ENCODE measurements at places on chromosomes 4 and X. TPM values are rescaled to one million over a fixed set of nuclear protein-coding genes. Genes with fewer than 3 reads are reported as not detected.
A peak's percentile ranks its signal among the peaks of the same experiment; 100 is the strongest.

GRCh38 chr4:112808001-112808400, 171.1 kb downstream of the LARP7 start:
- DNase-seq = no peak

GRCh38 chr4:99585516-99585915, 10.9 kb downstream of the MTTP start:
- no peak for DNase-seq

NSG1 gene
- 14.7 TPM for polyA plus RNA-seq

DNA sequence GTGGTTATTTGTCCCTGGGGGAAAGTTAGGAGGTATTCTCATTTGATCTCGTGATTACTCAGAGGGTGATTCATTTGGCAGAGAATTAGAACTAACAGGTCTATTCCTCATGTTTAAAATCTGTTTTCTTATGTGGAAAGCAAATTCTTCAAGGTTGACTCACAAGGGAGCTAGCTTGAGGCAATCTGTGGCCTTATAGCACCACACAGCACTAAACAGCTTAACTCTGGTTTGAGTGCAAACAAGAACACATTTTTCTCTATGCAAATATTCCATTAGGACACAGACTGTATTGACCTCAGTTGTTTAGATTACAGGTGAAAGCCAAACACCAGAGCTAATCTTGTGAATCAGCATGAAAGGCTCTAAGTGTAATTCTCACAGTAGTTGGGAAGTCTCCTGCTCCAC, 694.4 kb upstream of the POU3F4 start:
- DNase-seq = peak; percentile 36

PABPC5 gene
- polyA plus RNA-seq = 0.93 TPM

BANK1 gene
- 0.25 TPM for polyA plus RNA-seq

P2RY4 gene
- 0.17 TPM for polyA plus RNA-seq

NLGN3 gene
- polyA plus RNA-seq = 0.42 TPM

GPRASP3 gene
- polyA plus RNA-seq = 6.9 TPM

CXCL3 gene
- 0.43 TPM for polyA plus RNA-seq

DNA sequence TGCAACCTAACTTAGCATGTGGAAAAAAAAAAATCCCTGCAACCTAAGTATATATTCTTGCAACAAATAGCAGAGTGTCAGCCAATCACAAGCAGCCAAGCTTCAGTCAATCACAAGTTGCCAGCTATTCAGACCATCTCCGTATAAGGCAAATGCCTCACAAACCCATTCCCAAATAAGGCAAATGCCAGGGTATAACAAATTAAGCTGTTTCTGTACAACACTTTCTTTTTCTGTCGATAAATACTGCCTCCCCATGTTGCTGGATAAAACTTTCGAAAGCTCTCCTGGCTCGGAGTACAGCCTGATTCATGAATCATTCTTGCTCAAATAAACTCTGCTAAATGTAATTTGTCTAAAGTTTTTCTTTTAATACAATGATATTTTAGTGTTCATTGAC, 460.7 kb upstream of the SMIM31 start:
- DNase-seq = no peak

TCEAL5 gene
- polyA plus RNA-seq = not detected

EREG gene
- polyA plus RNA-seq = 1.8 TPM

IBSP gene
- not detected for polyA plus RNA-seq

GRCh38 chrX:152465132-152465531, 14.0 kb upstream of the GABRA3 start:
- DNase-seq = no peak

LRIT3 gene
- not detected for polyA plus RNA-seq

KCTD8 gene
- polyA plus RNA-seq = not detected

VCX3A gene
- polyA plus RNA-seq = not detected

DNA sequence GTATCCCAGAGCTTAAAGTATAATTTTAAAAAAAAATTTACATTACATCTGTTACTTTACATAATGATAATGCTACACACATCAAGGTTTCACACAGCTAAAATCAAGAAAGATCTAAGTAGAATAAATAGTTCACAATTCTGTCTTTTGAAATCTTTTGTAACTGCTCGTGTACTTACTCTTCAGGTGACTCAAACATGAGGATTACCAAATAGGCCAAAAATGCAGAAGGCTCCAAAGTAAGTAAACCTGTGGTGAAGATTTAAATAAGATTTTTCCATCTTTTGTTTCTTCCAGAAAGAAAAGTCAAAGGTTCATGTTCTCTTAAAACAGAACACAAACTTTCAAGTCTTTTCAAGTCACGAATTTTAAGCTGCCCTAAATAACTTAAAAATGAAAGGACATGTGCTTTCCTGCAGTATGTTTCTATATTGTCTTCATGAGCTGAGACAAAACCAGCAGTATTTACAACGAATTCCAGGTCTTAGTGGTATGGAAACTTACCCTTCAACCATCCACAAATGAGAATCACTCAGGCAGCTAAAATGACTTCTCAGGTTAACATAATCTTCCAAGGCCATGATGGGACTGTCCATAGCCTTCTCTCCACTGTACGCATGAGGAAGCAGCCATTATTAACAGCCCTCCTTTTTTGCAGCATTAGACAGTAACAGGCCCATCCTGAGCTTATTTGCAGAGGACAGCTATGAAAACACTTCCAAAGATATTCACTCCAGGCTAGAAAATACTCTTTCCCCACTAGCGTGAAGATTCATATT, 172.8 kb upstream of the EDNRA start:
- no peak for DNase-seq

GRCh38 chr4:36285784-36286480, 4.5 kb downstream of the DTHD1 start:
- no peak for DNase-seq

- peak; percentile 45 for DNase-seq
These were observed 266.3 kb upstream of the NOCT start for GRCh38 chr4:138749303-138749702.

- DNase-seq = no peak
These were observed 78.1 kb upstream of the TNIP3 start for GRCh38 chr4:121242188-121242750.

AGA gene
- 61.8 TPM for polyA plus RNA-seq

DNA sequence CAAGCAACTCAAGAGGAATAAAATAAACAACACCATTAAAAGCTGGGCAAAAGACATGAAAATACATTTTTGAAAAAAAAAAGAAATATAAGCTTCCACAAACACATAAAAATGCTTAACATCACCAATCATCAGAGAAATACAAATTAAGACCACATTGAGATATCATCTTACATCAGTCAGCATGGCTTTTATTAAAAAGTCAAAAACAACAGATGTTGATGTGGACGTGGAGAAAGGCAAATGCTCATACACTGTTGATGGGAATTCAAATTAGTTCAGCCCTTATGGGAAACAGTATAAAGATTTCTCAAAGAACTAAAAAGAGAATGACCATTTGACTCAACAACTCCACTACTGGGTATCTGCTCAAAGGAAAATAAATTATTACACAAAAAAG, 59.6 kb downstream of the STK32B start:
- DNase-seq = no peak

DNA sequence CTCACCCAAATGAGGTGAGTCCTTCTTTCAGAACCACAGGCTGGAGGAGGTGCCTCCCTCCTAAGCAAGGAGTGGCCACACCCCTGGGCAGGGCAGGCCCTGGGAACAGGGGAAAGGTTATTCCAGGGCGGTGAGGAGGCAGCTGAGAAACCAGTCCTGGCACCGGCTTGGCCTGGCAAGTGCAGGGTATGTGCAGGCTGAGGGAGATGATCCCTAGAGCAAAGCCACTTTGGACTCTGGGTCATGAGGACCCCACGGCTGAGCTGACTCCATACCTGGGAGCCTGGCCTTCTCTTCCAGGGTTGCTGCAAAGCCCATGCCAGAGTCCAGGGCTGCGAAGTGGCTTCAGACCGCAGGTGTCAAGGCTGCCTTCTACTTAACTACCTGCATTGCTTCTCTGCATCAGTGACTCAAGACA, 49.5 kb upstream of the HELT start:
- DNase-seq = no peak

SLC16A2 gene
- polyA plus RNA-seq = 38.5 TPM

VCX3B gene
- not detected for polyA plus RNA-seq

DNA sequence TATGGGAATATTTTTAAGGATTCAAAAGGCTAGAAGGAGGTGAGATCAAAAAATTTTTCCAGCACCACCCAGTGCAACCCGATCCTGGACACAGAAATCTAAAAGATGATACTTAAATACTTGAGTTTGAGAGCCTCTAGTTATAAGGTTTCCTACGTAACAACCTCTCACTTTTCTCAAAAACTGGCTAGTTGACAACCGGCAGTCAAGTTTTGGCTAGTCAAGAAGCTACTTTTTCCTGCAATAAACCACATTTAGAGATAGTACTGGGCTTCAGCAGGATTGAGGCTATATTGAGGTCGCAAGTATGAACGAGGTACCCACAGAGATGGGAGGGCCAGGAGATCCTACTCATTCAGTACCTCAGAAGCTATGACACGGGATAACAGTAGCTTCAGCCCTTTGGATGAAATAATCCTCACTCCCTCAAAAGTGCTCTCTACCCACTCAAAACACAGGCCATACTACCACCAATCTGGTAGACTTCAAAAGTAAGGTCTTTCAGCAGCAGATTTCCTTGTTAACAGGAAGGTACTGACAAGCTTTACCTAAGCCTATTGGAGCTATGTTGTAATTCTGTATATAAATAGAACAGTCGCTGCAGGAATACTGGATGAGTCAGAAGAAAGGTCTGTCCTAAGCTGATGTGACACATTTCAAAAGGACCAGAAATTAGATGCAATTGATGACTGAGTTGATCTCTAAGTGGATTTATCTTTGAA, 1.5 kb upstream of the TSPAN5 start:
- no peak for DNase-seq

DNA sequence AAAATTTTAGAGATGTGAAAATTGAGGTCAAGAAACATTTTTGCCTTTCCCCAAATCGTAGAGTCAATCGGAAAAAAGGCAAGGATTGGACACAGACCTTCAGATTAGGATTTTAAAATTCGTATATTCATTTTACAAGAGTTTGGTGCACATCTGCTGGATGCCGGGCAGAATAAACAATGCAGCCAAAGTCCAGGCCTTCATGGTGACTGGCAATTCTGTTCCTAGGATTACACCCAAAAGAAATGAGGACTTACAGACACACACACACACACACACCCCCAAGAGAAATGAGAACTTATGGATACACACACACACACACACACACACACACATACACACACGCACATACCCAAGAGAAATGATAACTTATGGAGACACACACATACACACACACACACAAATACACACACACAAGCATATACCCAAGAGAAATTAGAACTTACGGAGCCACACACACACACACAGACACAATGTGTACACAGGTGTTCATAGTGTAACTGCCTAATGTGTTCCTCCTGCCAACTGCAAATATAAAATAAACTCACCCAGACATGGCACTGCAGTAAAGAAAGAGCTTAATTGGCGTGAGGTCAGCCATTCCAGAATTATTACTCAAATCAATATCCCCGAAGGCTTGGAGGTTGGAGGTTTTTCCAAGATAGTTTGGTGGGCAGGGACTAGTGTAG, 165.7 kb upstream of the STS start:
- no peak for DNase-seq

GRCh38 chr4:175622887-175623286, 189.2 kb downstream of the GPM6A start:
- no peak for DNase-seq

DNA sequence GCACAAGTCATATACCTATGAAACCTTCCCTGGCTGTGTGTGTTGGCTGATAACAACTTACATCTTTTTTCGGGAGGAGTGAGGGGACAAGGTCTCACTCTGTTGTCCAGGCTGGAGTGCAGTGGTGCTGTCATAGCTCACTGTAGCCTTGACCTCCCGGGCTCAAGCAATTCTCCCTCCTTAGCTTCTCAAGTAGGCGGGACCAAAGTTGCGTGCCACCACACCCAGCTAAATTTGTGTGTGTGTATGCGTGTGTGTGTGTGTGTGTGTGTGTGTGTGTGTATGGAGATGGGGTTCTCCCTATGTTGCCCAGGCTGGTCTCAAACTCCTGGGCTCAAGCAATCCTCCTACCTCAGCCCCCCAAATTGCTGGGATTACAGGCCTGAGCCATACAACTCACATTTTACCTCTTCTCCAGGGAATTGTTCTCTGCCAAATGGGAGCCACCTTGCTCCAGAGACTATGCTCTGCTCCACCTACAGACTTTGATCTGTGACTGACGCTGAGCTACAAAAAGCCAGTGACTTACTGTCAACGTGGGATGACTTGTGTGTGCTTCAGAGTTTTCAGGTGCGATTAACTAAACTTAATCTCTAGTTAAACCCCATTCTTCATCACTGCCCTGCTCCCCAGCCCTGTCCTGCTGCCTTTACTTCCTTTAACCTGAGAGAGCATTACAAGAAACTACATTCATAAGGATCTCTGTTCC, 2.0 kb upstream of the BEX4 start:
- no peak for DNase-seq

PSAPL1 gene
- polyA plus RNA-seq = not detected

PDGFRA gene
- polyA plus RNA-seq = 380 TPM

GRCh38 chrX:78514852-78515251, 144.3 kb downstream of the RTL3 start:
- no peak for DNase-seq

DNA sequence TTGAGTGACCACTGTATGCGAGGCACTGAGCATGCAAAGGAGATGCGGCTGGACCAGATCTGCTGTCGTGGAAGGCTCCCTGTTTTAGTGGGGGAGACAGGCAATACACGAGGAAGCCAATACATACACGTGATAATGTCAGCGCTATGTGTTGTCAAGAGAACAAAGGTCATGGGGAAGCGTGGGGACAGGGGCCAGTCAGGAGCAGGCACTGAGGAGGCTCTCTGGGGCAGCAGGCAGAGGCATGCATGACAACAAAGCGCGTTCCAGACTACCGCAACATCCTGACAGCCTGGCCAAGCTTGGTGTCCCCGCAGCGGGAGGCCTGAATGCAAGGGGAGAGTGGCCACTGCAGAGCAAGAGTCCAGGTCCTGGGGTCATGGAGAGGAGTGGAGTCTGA, 61.9 kb downstream of the DCTD start:
- DNase-seq = no peak

DNA sequence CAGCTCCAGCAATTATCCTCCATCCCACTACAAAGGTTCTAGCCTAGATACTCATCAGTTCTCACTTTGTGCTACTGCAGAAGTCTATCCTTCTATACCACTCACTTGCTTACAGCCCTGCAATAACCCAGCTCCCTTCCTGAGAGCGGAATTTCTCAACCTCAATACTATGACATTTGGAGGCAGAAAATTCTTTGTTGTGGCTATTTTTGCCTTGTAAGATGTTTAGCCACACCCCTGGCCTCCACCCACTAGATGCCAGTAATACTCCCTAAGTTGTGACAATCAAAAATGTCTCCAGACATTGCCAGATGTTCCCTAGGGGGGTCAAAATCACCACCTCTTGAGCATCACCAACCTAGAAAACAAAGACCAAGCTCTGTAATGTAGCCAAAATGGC, 149.5 kb downstream of the QDPR start:
- DNase-seq = no peak

ZNF280C gene
- 9.9 TPM for polyA plus RNA-seq

GRCh38 chr4:2332976-2333319, 71.0 kb upstream of the MXD4 start:
- no peak for DNase-seq

RS1 gene
- not detected for polyA plus RNA-seq

GRCh38 chr4:74181219-74181618, 23.3 kb downstream of the MTHFD2L start:
- DNase-seq = no peak
